ENCODE measurements at places on chromosomes 3 and 15.

DNA sequence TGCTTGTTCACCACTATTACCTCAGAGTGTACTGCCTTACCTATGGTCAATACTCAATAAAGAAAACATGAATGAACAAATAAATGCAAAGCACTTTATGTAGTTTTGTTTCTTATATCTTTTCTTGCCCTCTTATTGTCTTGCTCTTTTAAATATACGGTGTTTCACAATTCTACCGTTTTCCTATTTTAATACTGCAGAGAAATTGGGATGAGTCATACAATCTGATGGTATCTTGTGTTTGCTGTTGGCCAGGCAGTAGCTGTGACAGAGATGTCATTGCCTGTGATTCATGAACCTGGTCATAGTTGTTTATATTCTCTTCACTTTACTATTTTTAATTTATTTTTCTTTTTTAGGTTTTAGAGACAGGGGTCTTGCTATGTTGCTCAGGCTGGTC lies 48.3 kb downstream of the SERP1 start:
- no peak for DNase-seq
- no peaks in the 10 kb centered on the region for H3K4me1 ChIP-seq
- H3K27ac ChIP-seq, result no peak overlapping the region
- H3K27me3 ChIP-seq, result no peaks in the 10 kb centered on the region
- H3K4me3 ChIP-seq, result no peak overlapping the region

GRCh38 chr3:186342197-186342596 lies 19.8 kb downstream of the DGKG start:
- H3K4me3 ChIP-seq, result no peak overlapping the region
- peak overlapping the region; percentile 8 for H3K27ac ChIP-seq
- no peaks in the 10 kb centered on the region for H3K4me1 ChIP-seq
- DNase-seq, result no peak
- no peaks in the 10 kb centered on the region for H3K36me3 ChIP-seq

- no peak for DNase-seq
- H3K36me3 ChIP-seq, result no peaks in the 10 kb centered on the region
- H3K4me3 ChIP-seq, result no peak overlapping the region
- H3K27me3 ChIP-seq, result no peaks in the 10 kb centered on the region
Measured at GRCh38 chr3:105518806-105519418, 152.2 kb downstream of the ALCAM start.

- peak overlapping the region; percentile 6 for H3K4me3 ChIP-seq
- no peaks in the 10 kb centered on the region for H3K27me3 ChIP-seq
- no peaks in the 10 kb centered on the region for H3K36me3 ChIP-seq
- H3K27ac ChIP-seq, result no peak overlapping the region
Measured at GRCh38 chr15:58410353-58410752, 21.4 kb upstream of the LIPC start.

- H3K27ac ChIP-seq, result no peak overlapping the region
- H3K4me3 ChIP-seq, result no peak overlapping the region
- peaks cover 29% of the 10 kb centered on the region for H3K4me1 ChIP-seq
- peaks cover 62% of the 10 kb centered on the region for H3K36me3 ChIP-seq
- no peak for DNase-seq
Measured at GRCh38 chr15:60384053-60384452, 13.7 kb downstream of the ANXA2 start.

GRCh38 chr3:60746043-60746638 lies 505.1 kb downstream of the FHIT start:
- H3K27ac ChIP-seq, result no peak overlapping the region
- no peaks in the 10 kb centered on the region for H3K36me3 ChIP-seq
- H3K4me1 ChIP-seq, result no peaks in the 10 kb centered on the region
- no peak overlapping the region for H3K4me3 ChIP-seq
- no peak for DNase-seq

GRCh38 chr3:157145606-157146322 lies 14.2 kb downstream of the CCNL1 start:
- peaks cover 37% of the 10 kb centered on the region for H3K36me3 ChIP-seq
- H3K27me3 ChIP-seq, result no peaks in the 10 kb centered on the region
- no peak overlapping the region for H3K4me3 ChIP-seq
- no peak for DNase-seq
- H3K4me1 ChIP-seq, result no peaks in the 10 kb centered on the region
- H3K27ac ChIP-seq, result no peak overlapping the region

DNA sequence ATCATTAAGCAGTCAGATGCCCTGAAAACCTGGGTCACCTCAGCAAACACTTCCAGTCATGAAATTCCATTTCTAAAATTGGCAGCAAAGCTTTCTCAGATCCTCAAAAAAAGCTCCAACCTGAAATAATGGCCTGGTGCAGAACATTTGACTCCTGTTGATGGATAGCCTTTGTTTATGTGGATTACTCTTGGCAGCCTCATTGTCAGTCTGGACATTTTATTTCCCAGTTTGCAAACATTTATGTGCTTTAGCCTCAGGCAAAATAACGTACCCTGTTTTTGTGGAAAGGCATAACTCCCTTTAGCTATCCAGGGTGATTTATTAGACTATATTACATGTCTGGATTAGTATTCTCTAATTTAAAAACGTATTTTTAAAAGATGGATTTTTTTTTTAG lies 53.9 kb downstream of the PXYLP1 start:
- no peaks in the 10 kb centered on the region for H3K36me3 ChIP-seq
- DNase-seq, result no peak

GRCh38 chr3:47479826-47480160 lies 4.1 kb upstream of the SCAP start:
- H3K4me3 ChIP-seq, result no peak overlapping the region
- no peak for DNase-seq
- no peaks in the 10 kb centered on the region for H3K27me3 ChIP-seq
- H3K4me1 ChIP-seq, result peaks cover 17% of the 10 kb centered on the region
- H3K36me3 ChIP-seq, result no peaks in the 10 kb centered on the region

- no peaks in the 10 kb centered on the region for H3K4me1 ChIP-seq
- H3K4me3 ChIP-seq, result no peak overlapping the region
- peak; percentile 50 for DNase-seq
- no peaks in the 10 kb centered on the region for H3K36me3 ChIP-seq
Measured at GRCh38 chr15:77657634-77658238, 25.0 kb upstream of the LINGO1 start.

DNA sequence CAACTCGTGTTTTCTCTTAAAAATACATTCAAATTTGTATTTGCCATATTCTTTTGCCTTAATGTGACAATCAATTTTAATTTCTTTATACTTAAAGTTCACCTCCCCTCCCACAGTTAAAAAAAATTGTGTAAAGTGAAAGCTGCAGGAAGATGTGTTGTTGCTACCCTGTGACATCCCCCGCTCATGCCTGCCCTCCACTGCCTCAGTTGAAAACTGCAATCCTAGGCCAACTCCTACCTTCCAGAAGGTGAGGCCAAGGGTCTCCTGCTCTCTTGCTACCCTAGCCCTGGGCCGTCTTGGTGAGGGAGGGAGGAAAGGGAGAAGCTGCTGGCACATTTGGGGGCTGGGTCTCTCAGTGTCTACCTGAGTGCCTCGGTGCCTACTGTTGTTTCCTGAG lies 57.0 kb upstream of the CMTM7 start:
- no peak overlapping the region for H3K27ac ChIP-seq
- H3K36me3 ChIP-seq, result no peaks in the 10 kb centered on the region
- H3K27me3 ChIP-seq, result no peaks in the 10 kb centered on the region
- no peak overlapping the region for H3K4me3 ChIP-seq
- H3K4me1 ChIP-seq, result peaks cover 13% of the 10 kb centered on the region
- no peak for DNase-seq

GRCh38 chr15:84620626-84621025 lies 19.8 kb downstream of the ZSCAN2 start:
- no peak for DNase-seq
- H3K4me1 ChIP-seq, result no peaks in the 10 kb centered on the region
- H3K4me3 ChIP-seq, result no peak overlapping the region
- H3K27me3 ChIP-seq, result no peaks in the 10 kb centered on the region
- H3K36me3 ChIP-seq, result peaks cover 20% of the 10 kb centered on the region

GRCh38 chr15:58463815-58464650 lies 32.2 kb downstream of the LIPC start:
- no peak for DNase-seq
- no peak overlapping the region for H3K27ac ChIP-seq
- no peak overlapping the region for H3K4me3 ChIP-seq
- no peaks in the 10 kb centered on the region for H3K27me3 ChIP-seq
- no peaks in the 10 kb centered on the region for H3K36me3 ChIP-seq

DNA sequence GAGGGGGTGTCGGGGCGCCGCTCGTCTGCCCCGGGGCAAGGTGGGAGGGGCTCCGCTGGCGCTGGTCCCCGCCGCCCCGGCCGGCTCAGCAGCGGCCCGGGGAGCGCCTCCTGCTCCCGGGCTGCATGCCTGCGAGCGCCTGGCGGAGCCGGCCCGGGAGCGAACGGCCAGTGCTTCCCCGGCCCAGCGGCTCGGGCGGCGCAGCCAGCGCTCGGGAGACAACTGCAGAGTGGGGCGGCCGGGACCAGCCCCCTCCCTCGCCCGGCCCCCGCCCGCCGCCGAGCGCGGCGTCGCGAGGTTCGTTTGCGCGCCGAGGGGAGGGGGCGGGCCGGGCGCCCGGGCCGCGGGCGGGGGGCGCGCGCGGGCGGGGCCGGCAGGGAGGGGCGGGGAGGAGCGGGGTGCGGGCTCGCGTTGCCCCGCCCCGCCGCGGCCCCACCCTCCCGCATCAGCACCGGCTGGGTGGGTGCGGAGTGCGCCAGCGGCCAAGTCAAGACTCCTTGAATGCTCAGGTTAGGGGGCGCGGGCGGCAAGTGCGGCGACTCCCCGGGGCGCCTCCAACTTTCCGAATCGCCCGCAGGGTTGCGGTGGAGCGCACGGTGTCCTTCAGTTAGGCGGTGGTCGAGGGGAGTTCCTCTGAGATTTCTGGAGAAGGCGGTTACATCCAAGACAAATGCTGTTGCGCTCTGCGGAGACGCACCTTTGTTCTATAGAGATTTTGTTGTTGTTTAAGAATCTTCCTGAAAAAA lies at the start of gene RGMA:
RGMA (minus strand) TSS at position 231 of the 746 bp plus-strand sequence. CDS start 279 bp downstream, outside the sequence.
- peak within 1 kb of the TSS; percentile 57 for H3K4me3 ChIP-seq
- H3K4me1 ChIP-seq, result peaks cover 22% of the 10 kb centered on the region
- DNase-seq, result peak; percentile 89

DNA sequence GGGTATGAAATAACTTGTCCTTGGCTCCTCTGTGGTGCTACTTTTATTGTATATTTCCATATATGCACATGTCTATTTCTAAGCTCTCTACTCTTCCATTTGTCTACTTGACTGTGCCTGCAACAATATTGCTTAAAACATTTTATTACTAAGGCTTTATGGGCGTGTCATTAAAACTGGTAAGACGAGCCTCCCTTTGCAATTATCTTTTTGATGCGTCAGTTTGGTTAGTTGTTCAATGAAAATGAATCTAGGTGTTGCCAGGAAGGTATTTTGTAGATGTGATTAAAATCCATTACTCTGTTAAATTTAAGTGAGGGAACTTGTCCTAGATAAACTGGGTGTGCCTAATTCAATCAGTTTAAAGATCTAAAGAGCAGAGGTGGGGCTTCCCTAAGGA lies 12.9 kb upstream of the TRA2B start:
- no peaks in the 10 kb centered on the region for H3K4me1 ChIP-seq
- DNase-seq, result no peak
- H3K4me3 ChIP-seq, result no peak overlapping the region
- no peaks in the 10 kb centered on the region for H3K27me3 ChIP-seq
- H3K36me3 ChIP-seq, result no peaks in the 10 kb centered on the region
- H3K27ac ChIP-seq, result no peak overlapping the region

DNA sequence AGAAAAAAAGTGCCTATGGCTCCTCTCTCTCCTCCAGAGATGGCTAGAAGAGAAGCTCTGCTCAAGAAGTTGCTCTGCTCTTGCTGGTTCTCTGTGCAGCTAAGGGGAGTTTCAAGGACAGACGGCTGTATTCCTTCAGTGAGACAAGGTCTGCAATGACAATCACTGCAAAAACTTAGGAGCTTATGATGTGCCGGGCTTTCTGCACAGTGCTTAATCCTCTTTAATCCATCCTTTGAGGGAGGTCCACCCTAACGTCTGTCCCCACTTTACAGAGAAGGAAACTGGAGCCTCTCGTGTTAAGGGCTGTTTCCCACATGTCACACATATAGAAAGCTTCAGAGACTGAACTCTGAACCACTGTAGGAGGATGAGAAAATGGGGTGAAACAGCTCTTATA lies 260.6 kb downstream of the MEX3B start:
- no peaks in the 10 kb centered on the region for H3K27me3 ChIP-seq
- no peaks in the 10 kb centered on the region for H3K36me3 ChIP-seq
- no peaks in the 10 kb centered on the region for H3K4me1 ChIP-seq
- no peak overlapping the region for H3K27ac ChIP-seq
- DNase-seq, result no peak

GRCh38 chr3:52865994-52866393 lies 31.2 kb upstream of the MUSTN1 start:
- DNase-seq, result peak; percentile 73
- no peaks in the 10 kb centered on the region for H3K27me3 ChIP-seq
- H3K4me3 ChIP-seq, result no peak overlapping the region

DNA sequence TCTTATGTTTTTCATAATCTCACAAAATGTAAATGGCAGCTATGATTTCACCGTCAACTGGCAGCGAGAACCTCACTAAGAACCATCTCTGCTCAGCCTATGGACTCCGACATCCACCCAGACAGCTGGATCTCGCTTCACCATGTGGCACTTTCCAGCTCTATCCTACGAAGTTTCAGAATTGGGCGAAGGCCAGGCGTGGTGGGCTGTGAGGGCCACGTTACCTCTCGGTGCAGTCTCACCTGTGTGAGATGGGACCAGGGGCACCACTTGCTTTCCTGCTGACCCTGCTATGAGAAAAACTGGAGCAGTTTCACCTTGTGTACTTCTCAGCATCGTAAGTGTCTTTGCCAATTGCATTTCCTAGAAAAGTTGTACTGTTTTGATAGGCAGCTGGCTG lies 32.3 kb downstream of the CHDH start:
- H3K36me3 ChIP-seq, result peaks cover 6% of the 10 kb centered on the region
- no peaks in the 10 kb centered on the region for H3K4me1 ChIP-seq
- no peaks in the 10 kb centered on the region for H3K27me3 ChIP-seq
- no peak overlapping the region for H3K4me3 ChIP-seq

DNA sequence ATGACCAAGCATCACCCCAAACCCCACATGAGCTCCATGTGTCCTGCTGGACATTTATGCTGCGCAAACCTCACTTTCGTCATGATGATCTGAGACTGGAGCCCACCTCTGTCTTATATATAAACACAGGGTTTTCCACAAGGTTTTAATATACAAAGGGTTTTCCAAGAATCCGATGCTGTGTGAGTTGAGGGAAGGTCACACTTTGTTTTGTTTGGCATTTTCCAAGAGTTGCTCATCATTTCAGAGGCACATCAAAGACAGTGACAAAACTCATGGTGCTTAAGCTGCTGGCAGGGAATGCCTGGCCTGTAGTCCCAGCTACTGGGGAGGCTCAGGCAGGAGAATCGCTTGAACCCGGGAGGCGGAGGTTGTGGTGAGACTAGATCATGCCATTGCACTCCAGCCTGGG lies 20.0 kb downstream of the EFCC1 start:
- H3K4me1 ChIP-seq, result peaks cover 41% of the 10 kb centered on the region
- DNase-seq, result no peak
- peak overlapping the region; percentile 33 for H3K27ac ChIP-seq

GRCh38 chr3:193824365-193824764 lies 231.4 kb downstream of the OPA1 start:
- DNase-seq, result no peak
- H3K27me3 ChIP-seq, result no peaks in the 10 kb centered on the region
- no peak overlapping the region for H3K4me3 ChIP-seq
- no peaks in the 10 kb centered on the region for H3K4me1 ChIP-seq

Measured in upper lobe of left lung (tissue), 6 donors.